AG08396 (cell line): ENCODE measurements at places on chromosomes 2 and 18.

- no peak for DNase-seq
Observed at GRCh38 chr18:45749918-45750689, 26.1 kb downstream of the SLC14A1 start.

DNA sequence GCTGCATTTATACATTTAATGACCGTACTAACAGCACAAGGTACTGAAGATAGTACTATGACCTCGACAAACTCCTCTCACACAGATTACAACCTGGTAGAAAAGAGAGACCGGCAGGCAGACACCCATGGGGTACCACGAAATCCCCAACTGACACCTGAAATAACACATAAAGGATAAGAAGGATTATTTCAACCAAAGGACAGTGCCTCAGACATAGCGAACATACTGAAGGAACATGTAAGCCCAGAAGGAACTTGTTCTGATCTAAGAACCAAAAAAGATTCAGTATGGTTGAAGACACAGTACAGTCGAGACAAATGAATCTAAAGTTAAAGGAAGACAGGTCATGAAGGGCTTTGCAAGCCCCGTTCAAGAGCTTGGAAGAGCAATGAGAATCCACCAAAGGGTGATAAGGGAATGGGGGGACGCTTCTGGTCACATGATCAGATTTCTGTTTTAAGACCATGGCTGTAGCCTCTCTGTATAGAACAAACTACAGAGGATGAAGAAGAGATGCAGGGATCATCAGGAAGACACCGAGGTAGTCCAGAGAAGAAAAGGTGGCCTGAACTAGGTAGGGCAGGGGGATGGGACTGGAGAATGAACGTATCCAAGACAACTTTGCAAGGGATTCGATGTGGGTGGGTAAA is 902 bp downstream of the MCFD2 start:
- no peak for DNase-seq

GRCh38 chr2:216092646-216093045 is 10.9 kb downstream of the TMEM169 start:
- DNase-seq = no peak

- DNase-seq = no peak
Observed at GRCh38 chr2:74091391-74091790, 56.3 kb downstream of the BOLA3 start.

- DNase-seq = no peak
Observed at GRCh38 chr2:172039011-172039704, 39.4 kb downstream of the METAP1D start.

GRCh38 chr2:215803150-215803549 is 210.2 kb downstream of the MREG start:
- no peak for DNase-seq

DNA sequence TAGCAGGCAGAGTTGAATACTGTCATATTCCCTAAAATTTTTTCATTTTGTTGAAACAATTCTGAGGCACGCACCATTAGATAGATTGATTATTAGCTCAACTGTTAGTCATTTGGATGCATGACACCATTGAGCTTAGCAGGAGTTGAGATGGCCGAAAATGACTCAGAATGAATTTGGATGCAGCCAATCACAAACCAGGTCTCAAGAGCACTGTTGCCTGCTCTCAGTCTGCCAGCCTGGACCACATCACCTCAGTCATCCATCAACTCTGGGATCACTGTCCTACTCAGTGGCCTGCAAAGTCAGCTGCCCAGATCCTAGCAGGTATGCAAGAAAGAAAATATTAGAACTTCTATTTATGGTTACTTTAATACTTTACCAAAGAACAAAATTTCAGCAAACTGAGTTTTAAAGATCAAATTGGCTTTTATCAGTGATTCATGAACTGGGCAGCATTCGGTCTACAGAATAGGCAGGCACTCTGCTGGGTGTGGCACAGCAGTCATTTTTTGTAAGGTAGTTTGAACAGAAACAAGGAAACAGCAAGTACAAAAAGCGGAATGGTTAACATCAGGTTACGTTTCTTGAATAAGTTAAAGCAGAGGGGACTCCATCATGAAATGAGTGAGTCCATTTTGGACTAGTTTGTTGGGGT is 152.7 kb upstream of the ARHGAP28 start:
- no peak for DNase-seq

DNA sequence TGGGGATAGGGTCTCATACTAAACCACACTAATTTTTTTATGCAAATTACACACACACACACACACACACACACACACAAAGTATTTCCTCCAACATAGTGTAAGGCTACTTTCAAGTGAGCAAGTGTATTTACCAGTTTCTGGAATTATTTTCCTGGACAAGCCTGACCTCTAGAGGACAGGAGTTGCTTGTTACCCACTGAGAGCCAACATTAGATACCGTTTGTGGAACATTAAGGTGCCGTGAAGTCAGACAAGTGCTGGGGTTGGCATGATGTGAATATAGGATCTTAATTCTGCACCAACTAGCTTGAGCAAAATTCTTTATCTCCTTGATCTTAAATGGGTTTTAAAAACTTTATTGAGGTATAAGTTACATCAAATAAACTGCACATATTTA is 39.3 kb upstream of the SERPINB2 start:
- DNase-seq = peak; percentile 27

DNA sequence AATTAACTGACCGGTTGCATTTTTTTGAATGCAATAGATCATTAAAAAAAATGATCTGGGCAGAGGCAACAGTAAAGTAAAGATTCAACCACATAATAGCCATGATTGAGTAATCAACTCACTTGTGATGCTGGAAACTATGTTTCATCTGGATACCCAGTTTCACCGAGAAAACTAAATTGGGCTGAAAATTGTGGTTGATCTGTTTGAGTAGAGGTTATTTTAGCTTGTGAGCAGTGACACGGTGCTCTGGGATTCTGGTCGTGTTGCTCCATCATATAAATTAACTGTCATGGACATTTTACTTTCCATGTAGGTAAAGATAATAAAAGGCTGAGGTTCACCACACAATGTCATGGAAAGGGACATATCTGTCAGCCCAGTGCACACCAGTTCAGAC is 58.7 kb downstream of the CD226 start:
- no peak for DNase-seq

GRCh38 chr2:185658750-185659149 is 79.9 kb upstream of the FSIP2 start:
- no peak for DNase-seq

GRCh38 chr2:54099829-54100585 is 15.4 kb upstream of the ACYP2 start:
- no peak for DNase-seq
